Astrocyte of the cerebellum (primary cell): ENCODE measurements at places on chromosomes 3 and 15.

- no peak for DNase-seq
These were observed 71.4 kb upstream of the LRIG1 start for GRCh38 chr3:66572090-66572675.

GRCh38 chr3:71875461-71875947 lies 90.6 kb upstream of the PROK2 start:
- DNase-seq = peak; percentile 26

- no peak for DNase-seq
These were observed 132.6 kb upstream of the TNIK start for GRCh38 chr3:171592786-171593185.

DNA sequence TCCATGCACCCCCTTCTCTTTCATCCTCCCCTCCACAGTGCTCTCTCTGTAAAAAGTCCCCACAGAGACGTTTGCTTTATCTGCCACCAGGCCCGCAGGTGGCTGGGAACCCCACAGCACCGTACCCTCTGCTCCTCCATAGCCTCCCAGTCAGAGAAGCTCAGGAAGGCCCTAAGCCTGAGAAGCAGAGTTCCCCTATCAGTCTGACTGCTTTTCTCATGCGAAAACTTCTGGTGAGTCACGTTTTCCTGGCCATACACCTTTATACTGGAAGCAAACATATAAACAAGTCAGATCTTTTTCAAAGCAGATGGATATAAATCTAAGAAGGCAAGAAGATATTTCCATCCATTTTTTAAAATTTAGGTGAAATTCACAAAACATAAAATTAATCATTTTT lies 51.5 kb upstream of the MEF2A start:
- DNase-seq = no peak

- DNase-seq = no peak
These were observed 62.3 kb downstream of the CPNE4 start for GRCh38 chr3:131972550-131972949.

DNA sequence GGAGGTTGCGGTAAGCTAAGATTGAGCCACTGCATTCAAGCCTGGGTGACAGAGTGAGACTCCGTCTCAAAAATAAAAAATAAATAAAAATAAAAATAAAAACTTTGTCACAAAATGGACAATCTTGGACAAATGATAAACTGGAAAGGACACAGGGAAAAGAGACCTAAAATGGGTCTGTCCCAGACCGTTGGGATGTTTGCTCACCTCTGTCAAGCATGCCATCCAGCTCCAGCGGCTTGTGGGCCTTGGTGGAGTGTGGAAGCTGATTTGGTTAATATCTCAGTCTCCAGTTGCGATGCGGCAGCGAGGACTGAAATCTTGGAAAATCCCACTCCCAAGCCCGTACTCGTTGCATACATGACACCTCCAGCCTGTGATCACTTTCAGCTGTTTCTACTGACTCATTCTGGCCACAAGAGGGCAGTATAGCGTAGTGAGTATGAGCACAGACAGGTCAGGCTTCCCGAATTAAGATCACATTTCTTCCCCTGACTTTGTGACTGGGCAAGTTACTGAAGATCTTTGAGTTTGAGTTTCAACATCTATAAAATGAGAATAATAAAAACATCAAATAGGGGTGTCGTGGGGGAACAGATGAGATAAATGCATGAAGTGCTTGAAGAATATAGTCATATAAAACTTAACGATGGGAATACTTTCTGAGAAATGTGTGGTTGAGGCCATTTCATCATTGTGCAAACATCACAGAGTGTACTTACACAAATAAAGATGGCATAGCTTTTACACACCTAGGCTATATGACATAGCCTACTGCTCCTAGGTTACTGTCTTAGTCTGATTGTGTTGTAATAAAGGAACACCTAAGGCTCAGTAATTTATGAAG lies 19.6 kb upstream of the MOBP start:
- peak; percentile 72 for DNase-seq

DNA sequence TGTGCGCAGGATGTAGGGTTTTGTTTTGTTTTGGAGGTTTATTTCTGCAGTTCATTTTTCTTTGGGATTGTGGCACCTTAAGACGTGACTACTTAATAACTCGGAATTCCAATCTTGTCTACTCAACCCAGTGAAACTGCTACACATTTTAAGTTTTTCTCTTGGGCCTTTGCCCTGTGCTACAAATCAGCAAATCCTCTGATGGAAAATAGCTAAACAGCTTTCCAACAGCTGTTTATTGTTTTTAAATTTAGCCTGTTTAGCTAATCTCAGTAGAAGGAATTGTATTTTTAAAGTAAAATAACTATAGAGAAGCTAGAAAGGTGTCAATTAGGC lies 48.4 kb downstream of the OPA1 start:
- no peak for DNase-seq

GRCh38 chr3:171350364-171350763 lies 109.8 kb downstream of the TNIK start:
- no peak for DNase-seq

DNA sequence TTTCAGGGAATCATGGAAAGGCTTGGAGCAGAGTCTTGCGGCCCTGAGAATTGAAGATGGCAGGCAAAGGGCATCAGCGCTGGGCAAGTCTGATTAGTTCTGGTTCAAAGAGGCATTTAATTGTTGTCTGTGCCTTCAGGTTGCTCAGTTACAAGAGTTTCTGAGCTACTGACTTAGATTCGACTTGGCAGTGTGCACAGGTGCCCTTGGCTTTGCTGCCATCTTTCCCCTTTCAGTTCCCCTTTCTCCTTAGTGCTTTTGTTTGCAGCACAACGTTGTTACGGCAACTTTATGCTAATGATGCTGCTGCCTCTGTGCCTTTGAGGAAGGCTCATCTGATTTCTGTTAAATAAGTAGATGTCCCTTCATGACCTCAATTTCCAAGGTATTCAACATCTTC lies 12.5 kb downstream of the P2RY14 start:
- DNase-seq = no peak

- no peak for DNase-seq
These were observed 15.3 kb upstream of the EBLN2 start for GRCh38 chr3:73046195-73046594.

DNA sequence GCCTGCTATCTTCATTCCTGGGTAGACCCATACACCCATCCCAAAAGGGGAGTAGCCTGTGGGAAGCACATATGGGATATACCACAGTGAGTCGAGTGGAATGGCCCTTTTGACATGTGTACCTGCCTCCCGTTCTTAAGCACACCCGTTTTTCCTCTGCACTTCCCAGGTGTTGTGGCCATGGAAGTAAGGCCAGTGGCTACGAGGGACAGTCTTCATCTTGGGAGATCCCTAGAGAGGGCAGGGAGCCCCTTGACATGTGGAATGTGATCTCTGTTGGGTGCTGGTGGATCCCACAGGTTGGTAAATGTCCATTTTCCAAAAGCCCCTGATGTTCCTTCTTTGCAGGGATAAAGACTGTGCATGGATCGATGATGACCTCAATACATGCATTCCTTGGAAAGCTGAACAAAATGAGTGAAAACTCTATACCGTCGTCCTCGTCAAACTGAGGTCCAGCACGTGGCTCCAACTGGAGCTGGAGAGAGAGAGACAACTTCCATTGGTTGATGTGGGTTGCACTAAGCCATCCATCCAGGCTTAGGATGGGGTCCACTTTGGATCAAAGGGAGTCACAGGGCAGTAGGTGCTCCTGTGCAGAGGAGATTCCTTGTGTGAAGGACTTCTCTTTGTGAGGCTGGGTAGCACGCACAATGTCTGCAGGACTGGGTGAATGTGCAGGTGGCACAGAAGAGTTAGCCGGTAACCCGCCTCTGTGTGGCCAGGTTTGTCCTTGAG lies 136.8 kb downstream of the SNRPN start:
- no peak for DNase-seq

- DNase-seq = no peak
These were observed 47.6 kb downstream of the ROPN1B start for GRCh38 chr3:126016616-126017015.

DNA sequence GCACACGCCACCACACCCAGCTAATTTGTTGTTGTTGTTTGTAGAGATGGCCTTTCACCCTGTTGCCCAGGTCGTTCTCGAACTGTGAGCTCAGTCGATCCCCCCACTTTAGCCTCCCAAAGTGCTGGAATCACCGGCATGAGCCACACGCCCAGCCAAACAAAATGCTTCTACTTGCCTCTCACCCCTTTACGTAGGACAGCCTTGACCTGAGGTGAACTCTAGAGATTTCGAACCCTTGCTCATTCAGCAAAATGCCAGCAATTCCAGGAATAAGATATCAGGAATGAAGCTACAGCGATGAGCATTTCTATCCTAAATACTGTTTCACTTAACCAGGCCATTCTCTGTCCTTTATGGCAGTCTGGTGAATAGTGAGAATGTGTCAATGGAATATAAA lies 135.0 kb downstream of the LRRK1 start:
- DNase-seq = no peak

DNA sequence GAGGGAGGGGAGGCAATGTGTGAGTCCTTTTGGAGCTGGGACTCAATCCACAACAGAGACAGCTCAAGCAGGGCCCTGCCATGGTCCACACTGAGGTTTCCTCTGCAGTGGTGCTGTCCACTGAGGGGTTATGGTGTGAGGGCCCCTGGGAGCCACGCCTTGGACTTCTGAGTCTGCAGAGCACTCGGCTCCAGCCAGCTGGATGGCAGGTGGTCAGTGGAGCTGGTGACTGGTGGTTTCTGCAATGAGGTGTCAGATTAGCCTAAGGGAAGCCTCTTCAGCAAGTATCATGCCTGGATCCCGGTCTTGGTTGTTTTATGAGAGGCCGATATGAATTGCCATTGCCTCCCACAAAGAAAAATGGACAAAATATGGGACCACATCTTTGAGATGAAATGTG lies 21.7 kb downstream of the LSM3 start:
- no peak for DNase-seq

DNA sequence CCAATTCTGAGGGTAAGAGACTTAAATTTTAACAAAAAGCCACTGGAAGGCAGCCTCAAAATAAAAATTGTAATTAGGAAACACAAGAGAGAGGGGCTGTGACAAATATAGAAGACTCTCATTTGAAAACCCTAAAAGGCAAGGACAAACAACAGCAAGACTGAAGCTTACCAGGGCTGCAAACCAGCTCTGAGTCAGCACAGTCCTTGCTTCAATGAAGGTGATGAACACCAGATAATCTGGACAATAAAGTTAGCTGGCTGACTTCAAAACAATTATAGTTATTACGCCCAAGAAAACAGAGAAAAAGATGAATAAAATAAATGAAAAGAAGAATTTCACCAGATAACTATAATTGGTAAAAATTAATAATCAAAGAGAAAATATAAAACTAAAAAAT lies 149.3 kb upstream of the NSMCE3 start:
- no peak for DNase-seq

GRCh38 chr15:37789397-37789786 lies 145.0 kb upstream of the TMCO5A start:
- no peak for DNase-seq

GRCh38 chr15:51104512-51104911 lies 9.8 kb upstream of the TNFAIP8L3 start:
- DNase-seq = no peak
